NCI-H1048 (cell line): ENCODE measurements at places on chromosomes 1 and 21.

- no peak for DNase-seq
Measured at GRCh38 chr21:38813143-38813542, 7.4 kb downstream of the ETS2 start.

GRCh38 chr1:215501496-215501895, 65.6 kb upstream of the KCTD3 start:
- DNase-seq, result no peak

- DNase-seq, result no peak
Measured at GRCh38 chr1:23742670-23743286, 493 bp upstream of the ELOA start.

DNA sequence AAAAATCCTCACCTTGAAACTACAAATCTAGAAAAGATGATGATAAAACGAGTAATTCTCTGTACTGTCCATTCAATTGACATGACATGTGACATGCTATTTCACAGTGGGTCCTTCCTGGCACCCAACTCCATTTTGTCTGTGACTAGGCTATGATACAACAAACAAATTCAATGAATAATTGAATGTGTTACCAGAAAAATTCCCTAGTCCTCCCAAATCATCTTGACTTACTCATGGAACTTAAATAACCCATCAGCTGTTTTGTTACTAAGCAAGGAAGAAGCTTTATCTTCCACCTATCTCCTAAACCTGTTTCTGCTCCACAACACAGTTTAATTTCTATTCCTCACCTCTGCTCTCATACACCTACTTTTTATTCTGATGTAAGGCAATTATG, 30.4 kb downstream of the B3GALNT2 start:
- DNase-seq, result no peak
